Spinal cord (tissue), 10 donors: ENCODE measurements at places on chromosomes 4 and X. TPM values are rescaled to one million over a fixed set of nuclear protein-coding genes. Genes with fewer than 3 reads are reported as not detected.

The BEX5 gene
- 33.2 TPM for total RNA-seq

The NLGN3 gene
- 34.4 TPM for total RNA-seq

The GSPT2 gene
- total RNA-seq: 12.5 TPM

The DMRTC1B gene
- 2.6 TPM for total RNA-seq

The ZNF630 gene
- 6.2 TPM for total RNA-seq

- no peak for DNase-seq
These were observed 76.0 kb upstream of the SRD5A3 start for GRCh38 chr4:55269995-55270394.

DNA sequence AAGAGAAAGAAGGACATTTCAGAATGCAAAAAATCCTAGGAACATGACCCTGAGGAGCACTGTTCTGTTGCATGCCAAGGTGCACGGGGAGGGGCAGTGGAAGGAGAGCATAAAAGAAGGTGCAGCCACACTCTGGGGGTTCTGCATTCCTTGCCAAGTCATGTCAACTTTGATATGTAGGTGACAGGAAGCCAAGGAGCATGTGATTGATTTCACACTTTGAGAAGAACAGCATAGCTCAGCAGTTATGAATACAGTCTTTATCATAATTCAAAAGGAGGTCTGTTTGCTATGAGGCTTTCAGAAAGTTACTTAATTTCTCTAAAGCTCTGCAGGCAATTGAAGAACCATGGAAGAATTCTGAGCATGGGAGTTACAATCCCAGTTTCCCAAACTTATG, 50.6 kb downstream of the SCFD2 start:
- no peak for DNase-seq

- no peak for DNase-seq
These were observed 118.9 kb downstream of the KLHL4 start for GRCh38 chrX:87636533-87636932.

- DNase-seq: no peak
These were observed 565.7 kb upstream of the FAT1 start for GRCh38 chr4:187289371-187289770.
